Activated T-cell treated with anti-CD3 and anti-CD28 coated beads for 48 hours (primary cell): ENCODE measurements at places on chromosomes 11 and 22.
A peak's percentile ranks its signal among the peaks of the same experiment; 100 is the strongest.

- DNase-seq = peak; percentile 77
Measured at GRCh38 chr11:116276051-116277044, 496.4 kb downstream of the BUD13 start.

DNA sequence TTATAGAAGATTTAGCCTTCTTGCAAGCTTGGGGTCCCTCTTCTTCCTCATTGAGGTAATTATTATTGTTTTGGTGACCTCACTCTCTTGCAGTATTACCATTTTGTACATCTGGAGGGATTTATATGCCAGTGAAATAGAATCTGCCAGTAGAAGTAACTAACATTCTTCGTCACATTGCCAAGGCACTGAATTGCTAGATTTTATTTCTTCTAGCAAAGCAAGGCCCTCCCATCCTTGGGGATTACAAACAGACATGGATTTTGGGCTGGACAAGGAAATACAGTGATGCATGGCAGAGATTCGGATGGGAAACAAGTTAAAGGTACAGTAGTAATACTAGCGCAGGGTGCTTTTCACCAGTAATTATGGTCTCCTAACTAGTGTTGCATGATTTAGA, 7.8 kb downstream of the ADAMTS15 start:
- no peak for DNase-seq

- DNase-seq = no peak
Measured at GRCh38 chr22:37376643-37377042, 50.6 kb downstream of the ELFN2 start.

DNA sequence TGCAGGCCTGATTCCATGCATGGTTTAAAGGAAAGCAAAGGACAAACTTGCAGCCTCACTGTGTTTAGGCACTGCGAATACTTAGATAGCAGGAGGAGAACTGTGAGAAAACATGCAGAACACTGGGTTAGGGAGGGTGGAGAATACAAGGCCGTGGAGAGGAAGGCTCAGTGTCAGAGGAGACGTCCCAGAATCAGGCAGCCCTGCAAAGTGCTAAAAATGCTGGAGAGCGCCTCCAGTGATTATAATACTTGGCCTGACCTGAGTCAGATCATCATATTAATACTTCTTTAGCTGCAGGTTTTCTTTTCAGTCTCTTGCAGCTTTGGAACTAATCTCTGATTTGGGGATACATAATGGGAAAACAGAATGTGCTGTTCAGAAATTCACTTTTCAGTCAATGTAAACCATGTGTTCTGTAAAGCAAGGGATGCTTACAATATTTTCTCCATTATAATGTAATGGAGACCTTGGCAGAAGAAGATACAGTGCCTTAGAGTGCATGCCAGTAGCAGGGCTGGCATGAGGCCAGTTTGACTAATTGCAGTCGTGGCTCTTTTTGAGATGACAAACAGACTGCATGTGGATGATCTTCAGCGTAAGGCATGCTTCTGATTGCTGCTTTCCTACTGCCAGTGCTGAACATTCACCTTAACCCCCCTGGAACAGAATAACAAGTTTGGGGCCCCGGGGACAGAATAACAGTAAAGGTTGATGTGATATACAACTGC, 16.8 kb downstream of the EXT2 start:
- DNase-seq = no peak

DNA sequence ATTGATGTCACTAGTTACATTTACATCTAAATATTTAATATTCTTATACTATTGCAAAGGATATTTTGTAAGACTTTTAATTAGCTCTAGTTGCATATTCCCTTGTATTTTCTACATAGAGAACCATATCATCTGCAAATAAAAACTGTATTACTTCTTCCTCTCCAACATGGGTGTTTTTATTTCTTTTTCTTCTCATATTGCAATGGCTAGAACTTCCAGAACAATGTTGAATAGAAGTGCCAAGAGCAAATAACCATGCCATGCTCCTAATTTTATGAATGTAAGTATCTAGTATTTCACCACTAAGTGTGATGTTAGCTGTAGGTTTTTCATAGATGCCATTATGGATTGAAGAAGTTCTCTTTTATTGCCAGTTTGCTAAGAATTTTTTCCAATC, 321.8 kb upstream of the NCAM1 start:
- no peak for DNase-seq
